Left lobe of liver (tissue), 2 donors: ENCODE measurements at places on chromosomes 2 and 18.
A peak's percentile ranks its signal among the peaks of the same experiment; 100 is the strongest.

DNA sequence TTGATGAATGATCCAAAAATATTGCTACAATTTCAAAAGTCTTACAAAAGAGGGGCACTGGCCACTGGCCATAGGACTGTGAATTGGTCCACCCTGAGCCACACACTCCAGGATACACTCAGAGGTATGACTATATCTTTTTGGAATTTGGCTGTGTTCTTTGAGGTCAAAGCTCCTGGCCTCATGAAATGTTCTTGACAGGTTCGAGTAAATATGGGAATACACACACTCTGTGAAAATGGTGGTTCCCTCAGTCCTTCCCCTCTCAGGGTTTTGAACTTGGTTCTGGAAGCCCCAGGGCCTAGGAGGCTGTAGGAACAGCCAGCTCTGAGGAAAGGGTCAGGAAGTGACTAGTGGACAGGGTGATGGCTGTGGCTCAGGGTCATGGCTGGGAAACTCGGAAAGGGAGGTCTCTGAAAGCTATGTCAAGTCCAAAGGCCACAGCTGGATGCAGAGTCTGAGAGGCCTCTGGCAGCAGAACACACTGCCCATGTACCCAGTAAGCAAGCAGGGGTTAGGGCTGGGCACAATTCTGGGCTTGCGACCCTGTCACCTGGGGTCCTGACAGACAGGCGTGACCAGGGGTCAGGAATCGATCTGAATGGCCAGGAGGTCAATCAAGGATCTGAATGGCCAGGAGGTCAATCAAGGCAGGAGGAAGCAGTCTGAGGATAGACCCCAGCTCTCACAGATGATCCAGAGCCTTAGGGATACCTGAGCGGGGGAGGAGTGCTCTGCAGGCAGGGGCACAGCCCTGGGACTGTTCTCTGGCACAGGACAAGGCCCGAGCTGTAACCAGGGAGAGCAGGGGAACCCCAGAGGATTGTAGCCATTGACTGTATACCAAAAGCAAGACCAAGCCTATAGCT, 223.4 kb upstream of the SMAD2 start:
- peak; percentile 91 for DNase-seq

DNA sequence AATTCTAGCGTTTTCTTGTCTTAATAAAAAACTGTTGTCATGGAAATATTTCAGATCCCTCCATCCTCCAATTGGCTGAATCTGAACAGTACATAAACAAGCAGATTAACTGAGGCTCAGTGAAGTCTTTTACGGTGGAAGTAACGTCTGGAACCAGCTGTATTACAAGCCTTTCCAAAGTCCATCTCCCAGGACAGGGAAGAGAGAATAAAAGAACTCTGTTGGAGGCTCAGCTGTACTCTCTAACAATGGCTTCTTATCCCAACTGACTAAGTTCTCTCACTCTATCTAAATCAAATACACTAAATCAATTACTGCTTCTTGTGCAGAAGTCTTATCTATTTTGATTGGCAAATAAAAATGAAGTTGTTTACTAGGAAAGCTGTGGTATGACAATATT, 19.9 kb upstream of the NEDD4L start:
- DNase-seq: no peak

GRCh38 chr2:113692698-113693428, 63.6 kb downstream of the SLC35F5 start:
- no peak for DNase-seq

- no peak for DNase-seq
Observed at GRCh38 chr2:55296393-55296792, 27.4 kb upstream of the MTIF2 start.

DNA sequence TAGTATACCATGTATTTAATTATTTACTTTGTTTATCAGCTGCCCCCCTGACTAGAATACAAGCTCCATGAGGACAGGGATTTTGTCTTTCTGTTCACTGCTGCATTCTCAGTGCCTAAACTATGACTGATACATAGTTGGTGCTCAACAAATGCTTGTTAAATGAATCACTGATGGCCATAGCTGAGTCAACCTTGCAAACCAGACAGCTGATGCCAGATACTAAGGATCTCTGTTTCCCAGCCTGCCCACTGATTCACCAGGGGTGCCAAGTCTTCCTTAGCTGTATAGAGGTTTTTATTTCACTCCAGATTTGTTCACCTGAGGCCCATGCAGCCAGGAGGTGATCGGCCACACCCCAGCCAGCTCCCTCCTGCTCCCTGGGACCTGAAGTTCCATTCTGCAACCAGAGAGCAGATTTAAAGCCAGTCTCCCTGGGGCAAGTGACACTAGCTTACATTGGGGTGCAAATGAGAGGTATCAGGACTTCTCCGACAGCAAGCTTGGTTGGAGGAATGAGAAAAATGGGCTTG, 92.2 kb downstream of the C1QL2 start:
- DNase-seq: no peak

GRCh38 chr2:221514305-221515040, 57.6 kb downstream of the EPHA4 start:
- no peak for DNase-seq

- no peak for DNase-seq
Observed at GRCh38 chr18:40976050-40976449, 979.0 kb upstream of the PIK3C3 start.

GRCh38 chr2:128584296-128584890, 265.7 kb upstream of the HS6ST1 start:
- DNase-seq: no peak

DNA sequence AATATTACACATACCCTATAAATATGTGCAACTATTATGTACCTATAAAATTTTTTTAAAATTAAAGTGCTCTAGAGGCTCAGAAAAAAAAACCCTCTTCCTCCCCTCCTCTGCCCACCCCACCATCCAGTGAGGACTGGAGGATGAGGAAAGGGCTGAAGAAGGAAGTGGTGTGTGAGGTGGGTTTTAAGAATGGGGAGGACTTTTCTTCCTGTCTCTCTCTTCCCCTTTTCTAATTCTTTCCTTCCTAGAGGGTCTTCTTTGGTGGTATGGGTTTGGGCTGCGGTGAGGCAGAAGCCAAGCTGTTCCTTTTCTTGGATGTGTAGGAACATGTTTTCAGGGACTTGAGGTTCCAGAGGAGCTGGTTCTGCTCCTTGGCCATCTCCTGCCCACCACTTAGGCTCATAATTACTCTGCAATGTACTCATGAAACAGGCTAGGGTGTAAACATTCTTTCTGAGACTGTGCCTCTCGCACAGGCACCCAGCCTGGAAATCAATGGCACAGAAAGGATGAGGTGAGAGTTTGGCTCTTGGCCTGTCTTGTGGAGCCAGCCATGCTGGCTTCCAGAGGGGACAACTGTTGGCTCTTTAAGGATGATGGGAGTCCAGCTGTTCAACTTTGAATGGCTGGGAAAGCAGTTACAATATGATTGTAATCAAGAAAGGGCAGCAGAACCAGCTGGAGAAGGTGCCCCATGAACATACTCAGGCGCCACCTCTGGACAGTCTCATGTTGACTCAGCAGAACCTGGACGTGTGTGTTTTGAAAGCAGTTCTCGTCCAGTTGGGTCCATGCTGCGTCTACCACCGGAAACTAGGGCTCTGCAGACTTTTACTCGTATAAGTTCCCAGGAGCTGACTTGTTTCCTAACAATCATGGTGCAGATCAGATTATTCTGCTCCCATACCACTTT, 38.3 kb downstream of the IL1RL2 start:
- DNase-seq: peak; percentile 41
